Activated naive CD4-positive, alpha-beta T cell treated with anti-CD3 and anti-CD28 coated beads for 36 hours (primary cell): ENCODE measurements at places on chromosomes 16 and 17. TPM values are rescaled to one million over a fixed set of nuclear protein-coding genes. Genes with fewer than 3 reads are reported as not detected.

SYCE1L gene
- 3.7 TPM for total RNA-seq

HNF1B gene
- total RNA-seq, result not detected

DNA sequence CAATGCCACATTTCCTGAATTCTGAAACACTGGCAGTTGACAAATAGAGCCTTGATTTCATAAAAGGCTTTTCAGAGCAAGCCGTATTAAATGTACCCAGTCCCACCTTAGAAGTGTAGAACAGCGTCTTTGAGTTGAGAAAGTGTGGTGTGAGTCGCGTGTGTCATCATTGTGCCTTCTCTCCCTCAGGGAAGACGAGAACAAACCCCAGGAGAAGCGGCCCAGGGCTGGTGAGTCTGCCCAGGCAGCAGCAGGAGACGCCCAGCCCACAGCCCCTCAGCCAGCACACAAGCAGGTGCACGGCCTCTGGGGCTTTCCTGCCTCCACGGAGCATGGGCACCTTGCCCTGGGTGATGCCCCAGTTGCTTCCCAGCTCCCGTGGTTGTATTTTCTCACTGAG is 34.0 kb downstream of the CIBAR2 start:
- no peak overlapping the region for H3K4me3 ChIP-seq
- H3K36me3 ChIP-seq, result peaks cover 1% of the 10 kb centered on the region
- DNase-seq, result no peak
- peaks cover 8% of the 10 kb centered on the region for H3K4me1 ChIP-seq
- peak overlapping the region; percentile 41 for H3K27ac ChIP-seq

DNA sequence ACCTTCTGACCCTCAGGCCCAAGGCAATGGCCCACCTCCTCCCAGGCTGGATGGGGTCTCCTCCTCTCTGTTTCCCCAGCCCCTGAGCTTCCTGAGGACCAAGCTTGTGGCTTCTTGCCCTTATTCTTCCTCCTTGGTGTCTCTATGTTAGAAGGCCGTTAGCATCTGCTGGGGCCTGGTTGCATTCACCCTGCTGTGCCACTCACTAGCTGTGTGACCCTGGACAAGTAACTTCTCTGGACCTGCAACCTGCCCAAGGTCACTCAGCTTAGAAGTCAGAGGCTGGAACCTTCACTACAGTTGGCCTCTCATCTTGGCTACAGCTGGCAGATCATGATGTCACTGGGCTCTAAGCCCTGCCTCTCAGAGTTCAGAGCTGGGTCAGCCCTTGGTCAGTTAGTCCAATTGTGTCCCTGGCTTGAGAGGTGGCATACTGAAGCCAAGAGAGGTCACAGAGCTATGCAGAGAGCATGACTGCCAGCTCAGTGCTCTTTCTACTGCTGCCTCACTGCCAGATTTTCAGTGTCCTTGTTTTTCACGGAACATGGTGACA is 3.0 kb downstream of the MT2A start:
- H3K27me3 ChIP-seq, result peaks cover under 1% of the 10 kb centered on the region
- DNase-seq, result no peak
- peak overlapping the region; percentile 88 for H3K27ac ChIP-seq
- H3K36me3 ChIP-seq, result no peaks in the 10 kb centered on the region
- no peak overlapping the region for H3K4me3 ChIP-seq

- no peak overlapping the region for H3K27ac ChIP-seq
- DNase-seq, result no peak
- H3K36me3 ChIP-seq, result peaks cover 39% of the 10 kb centered on the region
- H3K4me1 ChIP-seq, result no peaks in the 10 kb centered on the region
- no peak overlapping the region for H3K4me3 ChIP-seq
These were observed 96.8 kb downstream of the BRIP1 start for GRCh38 chr17:61766520-61766919.
